ENCODE measurements at places on chromosomes 7 and 10. TPM values are rescaled to one million over a fixed set of nuclear protein-coding genes. Genes with fewer than 3 reads are reported as not detected.

The DRGX gene
- total RNA-seq = not detected

The WDR86 gene
- 1.8 TPM for total RNA-seq

The CHN2 gene
- total RNA-seq = 4.3 TPM

The NKX1-2 gene
- total RNA-seq = not detected

The FXYD4 gene
- total RNA-seq = not detected

The WAPL gene
- total RNA-seq = 20.8 TPM
